ENCODE measurements at places on chromosomes 12 and 14.

DNA sequence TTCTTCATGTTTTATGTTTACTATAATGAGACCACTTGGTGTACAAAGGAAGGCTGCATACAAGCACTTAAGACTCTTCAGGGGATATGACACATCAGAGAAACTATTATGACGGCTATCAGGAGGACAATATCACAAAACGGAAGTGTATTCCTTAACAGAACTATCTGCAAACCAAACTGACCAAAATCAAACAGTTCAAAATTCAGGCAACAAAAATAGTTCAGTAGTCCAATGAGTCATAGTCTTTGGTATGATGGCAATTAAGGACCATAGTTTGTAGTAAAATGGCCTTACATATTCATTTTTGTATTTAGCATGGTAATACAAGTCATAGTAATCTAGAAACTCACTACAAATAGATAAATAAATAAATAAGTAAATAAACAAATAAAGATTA is 1638.7 kb upstream of the SEL1L start:
- no peaks in the 10 kb centered on the region for H3K4me1 ChIP-seq
- no peak overlapping the region for H3K27ac ChIP-seq
- H3K36me3 ChIP-seq, result no peaks in the 10 kb centered on the region
- no peak for DNase-seq
- H3K4me3 ChIP-seq, result no peak overlapping the region

- no peaks in the 10 kb centered on the region for H3K27me3 ChIP-seq
- H3K4me3 ChIP-seq, result no peak overlapping the region
- peaks cover 9% of the 10 kb centered on the region for H3K4me1 ChIP-seq
Observed at GRCh38 chr12:197911-198695, 15.9 kb downstream of the SLC6A12 start.

- no peak overlapping the region for H3K4me3 ChIP-seq
- no peak overlapping the region for H3K27ac ChIP-seq
- peak; percentile 86 for DNase-seq
- no peaks in the 10 kb centered on the region for H3K36me3 ChIP-seq
Observed at GRCh38 chr12:52372216-52373154, 5.2 kb upstream of the KRT85 start.

- H3K27me3 ChIP-seq, result no peaks in the 10 kb centered on the region
- no peak overlapping the region for H3K4me3 ChIP-seq
- H3K36me3 ChIP-seq, result no peaks in the 10 kb centered on the region
Observed at GRCh38 chr12:64173456-64173855, 48.6 kb downstream of the KICS2 start.

- no peak overlapping the region for H3K4me3 ChIP-seq
- no peaks in the 10 kb centered on the region for H3K4me1 ChIP-seq
- H3K36me3 ChIP-seq, result no peaks in the 10 kb centered on the region
- H3K27ac ChIP-seq, result no peak overlapping the region
Observed at GRCh38 chr12:42968426-42968825, 378.9 kb upstream of the PRICKLE1 start.

DNA sequence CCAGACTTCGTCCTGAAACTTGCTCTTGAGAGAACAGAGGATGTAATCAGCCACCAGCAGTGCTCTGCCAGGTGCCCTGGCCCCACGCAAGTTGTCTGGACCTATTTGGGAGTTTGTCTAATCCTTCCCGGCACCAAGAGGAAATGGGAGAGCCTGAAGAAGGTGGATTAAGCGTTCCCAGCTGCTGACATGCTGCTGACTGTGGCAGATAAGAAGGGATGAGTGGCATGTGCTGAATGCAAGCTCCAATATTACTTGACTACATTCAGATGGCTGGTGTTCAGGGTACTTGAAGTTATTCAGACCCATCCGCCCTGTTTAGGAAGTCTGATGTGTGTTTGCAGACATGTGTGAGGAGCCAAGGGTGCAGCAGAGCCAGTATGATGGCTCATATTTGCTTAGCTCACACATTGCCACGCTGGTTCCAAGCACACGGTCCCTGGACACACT is 440.6 kb upstream of the CCDC196 start:
- no peak overlapping the region for H3K27ac ChIP-seq
- peaks cover 6% of the 10 kb centered on the region for H3K4me1 ChIP-seq
- H3K4me3 ChIP-seq, result no peak overlapping the region
- H3K27me3 ChIP-seq, result no peaks in the 10 kb centered on the region
- no peak for DNase-seq

GRCh38 chr14:29016050-29016900 is 249.7 kb downstream of the FOXG1 start:
- no peaks in the 10 kb centered on the region for H3K36me3 ChIP-seq
- H3K4me1 ChIP-seq, result no peaks in the 10 kb centered on the region
- DNase-seq, result no peak
- no peaks in the 10 kb centered on the region for H3K27me3 ChIP-seq
- H3K4me3 ChIP-seq, result no peak overlapping the region

DNA sequence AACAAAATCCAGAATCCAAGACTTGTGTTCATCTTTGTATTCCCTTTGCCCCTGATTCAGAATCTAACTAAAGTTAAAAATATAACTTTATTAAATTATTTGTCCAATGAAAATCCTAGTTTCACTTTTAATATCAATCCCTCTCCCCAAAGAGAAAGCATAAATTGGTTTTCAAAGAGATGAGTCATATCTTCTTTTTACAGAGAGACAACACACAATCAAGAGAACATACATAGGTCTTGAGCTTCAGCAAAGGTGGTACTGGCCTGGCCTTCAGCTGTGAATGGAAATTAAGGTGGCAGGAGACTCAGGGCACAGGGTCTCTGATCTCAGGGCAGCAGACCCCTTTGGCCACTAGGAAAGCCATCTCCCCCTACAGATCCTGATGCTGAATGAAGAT is 4.3 kb upstream of the ASCL1 start:
- peaks cover 30% of the 10 kb centered on the region for H3K27me3 ChIP-seq
- no peak for DNase-seq
- no peak overlapping the region for H3K4me3 ChIP-seq
- no peaks in the 10 kb centered on the region for H3K36me3 ChIP-seq
- no peak overlapping the region for H3K27ac ChIP-seq
